ENCODE measurements at places on chromosomes 11 and 22.

GRCh38 chr22:29327089-29327764 is 11.7 kb upstream of the RASL10A start:
- DNase-seq = no peak

GRCh38 chr22:39490135-39490798 is 11.8 kb upstream of the MIEF1 start:
- peak; percentile 91 for DNase-seq

DNA sequence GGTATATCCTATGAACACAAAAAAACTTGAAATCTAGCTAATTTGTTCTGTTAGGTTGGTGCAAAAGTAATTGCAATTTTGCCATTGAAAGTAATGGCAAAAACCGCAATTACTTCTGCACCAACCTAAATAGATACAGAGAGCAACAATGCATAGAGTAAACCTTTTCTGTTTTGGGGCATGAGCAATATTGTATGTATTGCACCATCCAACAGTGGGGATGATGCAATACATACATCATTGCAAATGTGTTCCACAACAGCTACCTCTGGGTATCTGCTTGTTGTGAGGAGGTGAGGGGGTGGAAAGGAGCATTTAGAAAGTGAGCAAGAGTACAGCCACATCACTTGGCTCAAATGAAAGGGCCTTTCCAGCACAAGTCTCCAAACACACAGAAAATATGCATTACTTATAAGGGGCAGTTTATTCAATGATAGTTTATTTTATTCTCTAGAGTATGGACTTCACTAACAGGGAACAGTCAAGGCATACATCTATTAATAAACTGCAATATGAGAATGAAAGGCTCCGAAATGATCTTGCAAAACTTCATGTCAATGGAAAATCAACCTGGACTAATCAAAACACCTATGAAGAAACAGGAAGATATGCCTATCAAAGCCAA is 77.3 kb downstream of the DEUP1 start:
- DNase-seq = no peak

DNA sequence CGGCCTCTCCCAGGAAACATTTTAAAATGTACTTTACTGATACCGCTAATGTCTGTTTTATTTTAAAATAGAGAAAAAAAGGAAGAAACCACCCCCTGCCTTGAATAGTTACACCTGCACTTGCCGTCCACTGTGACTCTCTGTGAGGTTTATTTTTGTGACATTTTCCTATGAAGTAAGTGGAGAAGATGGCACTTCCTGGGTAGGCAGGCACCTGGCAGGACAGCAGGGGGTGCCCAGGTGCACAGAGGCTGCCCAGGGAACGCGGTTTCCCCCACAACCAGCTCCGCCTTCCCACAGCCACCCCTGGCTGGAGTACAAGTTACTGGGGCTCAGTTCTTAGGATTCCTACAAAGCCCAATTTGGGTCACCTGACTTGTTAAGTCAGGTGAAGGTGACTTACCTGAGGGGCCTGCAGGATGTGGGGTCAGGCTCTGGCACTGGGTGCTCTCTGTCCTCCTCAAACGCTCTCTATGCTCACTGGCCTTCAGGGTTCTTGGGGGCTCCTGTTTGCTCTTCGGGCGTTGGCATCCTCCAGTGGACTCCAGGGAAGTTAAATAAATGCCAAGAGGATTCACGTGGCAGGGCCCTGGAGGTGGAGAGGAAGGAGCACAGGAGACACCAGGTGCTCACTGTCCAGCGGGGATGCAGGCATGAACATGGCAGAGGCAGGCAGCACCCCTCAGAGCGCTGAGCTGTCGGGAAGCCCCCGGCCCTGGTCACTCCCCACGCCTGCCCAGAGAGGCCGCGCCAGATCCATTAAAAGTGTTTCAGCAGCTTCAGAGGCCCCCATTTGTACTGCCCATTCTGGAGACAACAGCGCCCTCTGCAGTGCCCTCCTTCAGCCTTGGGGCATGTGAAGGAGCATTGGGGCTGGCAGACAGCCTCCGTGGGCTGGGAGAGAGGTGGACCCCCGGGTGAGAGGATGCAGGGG is 1021.2 kb downstream of the TBC1D22A start:
- DNase-seq = no peak

GRCh38 chr11:128244871-128245270 is 342.5 kb downstream of the ETS1 start:
- no peak for DNase-seq

DNA sequence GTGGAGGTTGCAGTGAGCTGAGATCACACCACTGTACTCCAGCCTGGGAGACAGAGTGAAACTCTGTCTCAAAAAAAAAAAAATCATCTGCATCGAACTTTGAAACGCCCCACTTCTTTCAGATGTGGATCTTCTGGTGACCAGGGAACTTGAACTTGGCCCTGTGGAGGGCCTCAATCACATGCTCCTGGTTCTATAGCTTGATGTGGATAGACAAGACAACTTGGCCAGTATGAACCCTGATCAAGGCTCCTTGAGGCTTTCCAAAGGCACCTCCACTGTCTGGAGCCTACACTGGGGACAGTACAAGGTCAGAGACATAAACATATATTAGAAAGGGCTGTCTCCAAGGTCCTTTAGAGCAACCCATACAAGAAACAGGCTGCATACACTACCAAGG is 30.6 kb downstream of the RAB30 start:
- no peak for DNase-seq

- no peak for DNase-seq
Observed at GRCh38 chr11:86941871-86942599, 13.2 kb downstream of the FZD4 start.

- DNase-seq = no peak
Observed at GRCh38 chr11:19978668-19979518, 181.4 kb downstream of the DBX1 start.
